ENCODE measurements at places on chromosomes 13 and 19.
A peak's percentile ranks its signal among the peaks of the same experiment; 100 is the strongest.

DNA sequence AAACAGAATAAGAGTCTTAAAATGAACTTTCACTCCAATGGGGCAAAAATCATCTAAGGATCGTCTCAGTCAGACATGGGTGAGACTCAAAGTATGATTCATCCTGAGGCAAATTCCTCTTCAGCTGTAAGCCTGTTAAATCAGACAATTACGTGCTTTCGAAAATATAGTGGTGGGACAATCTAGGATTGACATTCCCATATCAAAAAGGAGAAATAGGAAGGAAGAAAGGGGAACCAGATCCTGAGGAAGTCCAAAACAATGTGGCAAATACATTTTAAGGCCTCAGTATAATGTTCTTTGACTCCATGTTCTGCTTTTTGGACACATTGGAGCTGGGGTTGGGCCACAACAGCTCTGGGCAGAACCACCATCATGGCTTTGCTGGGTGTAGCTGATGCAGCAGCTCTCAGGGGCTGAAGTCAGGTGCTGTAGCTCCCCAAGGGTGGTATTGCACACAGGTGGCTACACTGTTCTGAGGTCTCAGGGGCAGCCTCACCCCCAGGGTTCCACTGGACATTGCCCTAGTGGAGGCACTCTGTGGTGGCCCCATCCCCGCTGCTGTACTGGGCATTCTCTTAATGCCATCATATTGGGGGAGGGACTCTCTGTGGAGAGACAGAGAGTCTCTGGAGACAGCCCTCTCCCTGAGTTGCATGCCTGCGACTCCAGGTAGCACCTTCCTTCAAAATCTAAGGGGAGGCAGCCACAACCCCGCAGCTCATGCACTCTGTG, 5.7 kb upstream of the FPR3 start:
- DNase-seq: no peak

DNA sequence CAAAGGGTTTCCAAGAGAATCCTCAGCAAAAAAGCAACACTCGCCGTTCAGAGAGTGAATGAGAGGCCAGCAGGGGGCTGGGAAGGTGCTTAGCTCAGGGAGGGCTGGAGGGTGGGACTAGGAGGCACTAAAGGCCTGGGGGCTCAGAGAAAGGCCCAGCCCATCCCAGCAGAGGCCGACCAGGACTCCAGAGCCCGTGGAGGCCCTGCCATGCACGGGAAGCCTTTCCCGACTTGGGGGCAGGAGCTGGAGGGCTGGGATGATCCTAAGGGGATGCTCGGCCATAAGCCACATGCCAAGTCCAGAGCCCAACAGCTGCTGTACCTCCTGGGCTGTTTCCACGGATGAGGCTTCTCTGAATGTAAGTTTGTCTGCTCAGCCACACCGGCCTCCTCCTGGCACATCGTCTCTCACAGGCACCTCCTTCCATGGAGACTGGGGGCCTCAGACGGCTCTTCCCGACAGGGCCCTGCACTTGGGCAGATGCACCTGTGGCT, 19.5 kb downstream of the RASA3 start:
- DNase-seq: no peak

DNA sequence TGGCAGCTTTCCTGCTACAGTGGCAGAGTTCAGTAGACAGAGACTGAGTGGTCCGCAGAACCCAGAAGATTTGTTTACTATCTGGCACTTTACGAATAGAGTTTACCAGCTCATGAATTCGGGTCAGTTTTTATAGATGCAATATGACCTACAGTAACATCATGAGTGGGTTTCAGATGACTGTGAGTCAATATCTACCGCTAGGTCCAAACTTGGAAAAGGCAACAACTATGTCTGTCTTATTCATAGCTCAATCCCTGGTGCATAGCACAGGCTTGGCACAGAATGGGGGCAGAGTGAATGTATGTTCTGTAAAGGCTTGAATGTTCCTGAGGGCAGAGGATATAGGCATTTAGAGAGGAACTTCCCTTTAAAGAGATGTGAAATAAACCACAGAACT, 65.2 kb downstream of the RAP2A start:
- DNase-seq: no peak

GRCh38 chr13:110369400-110369799, 62.3 kb downstream of the COL4A2 start:
- no peak for DNase-seq

GRCh38 chr13:42466123-42466522, 107.8 kb upstream of the TNFSF11 start:
- no peak for DNase-seq

GRCh38 chr13:67008075-67008668, 222.0 kb downstream of the PCDH9 start:
- no peak for DNase-seq

- no peak for DNase-seq
Observed at GRCh38 chr13:99308471-99309087, 1.4 kb upstream of the GPR183 start.

- no peak for DNase-seq
Observed at GRCh38 chr13:63542770-63543169, 2127.1 kb upstream of the PCDH20 start.

DNA sequence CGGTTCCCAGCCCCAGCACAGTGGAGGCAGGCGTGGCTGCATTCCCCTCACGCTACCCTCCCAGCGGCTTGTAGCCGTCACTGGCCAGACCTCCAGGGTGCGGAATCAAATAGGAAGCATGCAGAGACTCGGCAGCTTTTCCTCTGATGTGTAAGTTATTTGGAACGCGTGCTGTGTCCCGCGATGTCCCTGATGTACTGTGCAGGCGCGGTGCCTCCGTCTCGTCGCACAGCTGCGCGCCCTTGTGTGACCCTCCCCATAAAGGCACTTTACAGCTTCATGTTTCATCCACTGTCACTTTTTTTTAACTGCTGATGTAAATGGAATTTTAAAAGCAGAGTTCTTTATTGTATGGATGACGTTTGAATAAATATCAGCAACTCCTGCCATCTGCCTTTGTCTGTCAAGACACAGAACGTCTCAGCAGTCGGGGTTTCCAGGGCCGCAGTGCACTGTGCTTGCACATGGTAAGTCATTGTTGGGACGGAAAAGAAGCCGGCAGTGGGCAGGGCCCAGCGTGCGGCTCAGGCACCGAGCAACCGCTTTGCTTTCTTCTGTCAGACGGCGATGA, 7.3 kb upstream of the F7 start:
- no peak for DNase-seq

DNA sequence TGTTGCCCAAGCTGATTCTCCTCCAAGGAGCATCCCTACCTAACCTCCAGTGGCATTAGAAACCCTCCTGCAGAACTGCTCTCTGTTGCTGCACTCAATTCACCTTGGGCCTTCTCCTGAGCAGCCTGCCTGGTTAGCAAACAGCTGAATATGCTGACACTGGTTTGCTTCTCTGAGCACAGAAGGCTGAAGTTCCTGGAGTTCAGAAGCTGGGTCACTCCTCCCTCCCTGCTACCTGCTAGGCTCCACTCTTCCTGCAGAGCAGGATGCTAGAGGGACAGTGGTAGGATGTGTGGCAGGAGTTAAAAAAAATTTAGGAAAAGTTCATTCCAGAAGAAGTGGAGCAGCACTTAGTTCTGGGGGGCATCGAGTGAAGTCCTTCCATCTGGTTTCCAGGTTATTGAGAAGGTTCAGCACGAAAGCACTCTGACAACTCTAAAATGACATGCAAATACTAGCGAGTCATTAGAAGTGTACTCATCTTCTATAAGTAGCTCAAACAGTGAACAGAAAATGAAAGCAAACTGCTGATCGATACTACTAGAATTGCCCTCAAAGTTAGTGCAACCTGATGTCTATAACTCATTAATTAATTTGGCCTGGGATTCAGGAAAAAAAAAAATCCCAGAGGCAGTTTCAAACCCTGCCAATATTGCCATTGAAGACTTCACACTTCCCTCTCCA, 293.7 kb downstream of the POU4F1 start:
- no peak for DNase-seq

DNA sequence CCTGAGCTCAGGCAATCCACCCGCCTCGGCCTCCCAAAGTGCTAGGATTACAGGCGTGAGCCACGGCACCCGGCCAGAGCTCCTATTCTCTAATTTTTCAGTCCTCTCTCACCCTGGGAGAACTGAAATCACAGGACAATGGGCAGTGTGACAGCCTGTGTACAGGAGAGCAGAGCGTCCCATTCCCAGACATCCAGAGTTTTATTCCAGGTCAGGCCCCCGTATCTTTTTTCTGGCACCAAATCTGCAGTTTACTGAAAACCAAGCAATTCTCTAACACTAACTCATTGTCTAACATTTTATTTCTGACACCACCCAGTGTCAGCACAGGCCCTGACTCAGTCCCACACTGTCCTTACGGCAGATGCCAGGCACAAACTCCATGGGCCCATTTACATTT, 6.7 kb downstream of the ZNF708 start:
- DNase-seq: no peak

- peak; percentile 47 for DNase-seq
Observed at GRCh38 chr19:42176990-42177685, 40.3 kb downstream of the DEDD2 start.

GRCh38 chr13:110949628-110950027, 34.8 kb upstream of the ANKRD10 start:
- no peak for DNase-seq

- DNase-seq: no peak
Observed at GRCh38 chr19:16069813-16070365, 6.4 kb upstream of the TPM4 start.

- DNase-seq: no peak
Observed at GRCh38 chr13:71759651-71760511, 107.1 kb downstream of the DACH1 start.

DNA sequence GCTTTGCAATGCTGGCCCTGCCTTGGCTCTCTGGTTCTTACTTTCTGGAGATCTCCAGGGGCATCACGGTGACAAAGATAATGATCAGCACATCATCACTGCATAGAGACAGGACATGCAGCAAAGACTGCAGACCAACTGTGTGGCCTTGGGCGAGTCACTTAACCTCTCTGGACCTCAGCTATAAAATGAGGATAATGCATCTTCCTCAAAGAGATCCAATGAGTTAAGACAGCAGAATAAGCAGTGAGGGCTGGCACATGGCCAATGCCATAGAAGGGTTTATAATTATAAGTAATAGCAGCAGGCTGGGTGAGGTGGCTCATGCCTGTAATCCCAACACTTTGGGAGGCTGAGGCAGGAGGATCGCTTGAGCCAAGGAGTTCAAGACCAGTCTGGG, 2.4 kb downstream of the MAG start:
- DNase-seq: no peak

DNA sequence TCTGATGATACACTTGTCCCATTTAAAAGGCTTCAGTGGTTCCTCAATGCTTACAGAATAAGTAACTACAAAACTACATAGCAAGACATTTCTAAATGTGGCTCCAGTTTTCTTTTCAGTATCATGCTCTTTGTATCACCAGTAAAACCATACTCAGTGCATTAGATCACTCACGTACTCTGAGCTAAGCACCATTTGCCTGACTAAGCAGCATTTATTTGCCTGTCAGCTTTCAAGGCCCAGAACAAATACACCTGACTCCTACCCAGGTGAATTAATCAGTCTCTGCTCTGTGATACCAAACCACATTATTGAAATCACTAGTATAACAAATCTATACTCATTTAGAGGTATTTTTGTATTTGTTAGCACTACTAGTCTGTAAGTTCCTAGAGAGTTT, 47.4 kb upstream of the PCDH20 start:
- no peak for DNase-seq

DNA sequence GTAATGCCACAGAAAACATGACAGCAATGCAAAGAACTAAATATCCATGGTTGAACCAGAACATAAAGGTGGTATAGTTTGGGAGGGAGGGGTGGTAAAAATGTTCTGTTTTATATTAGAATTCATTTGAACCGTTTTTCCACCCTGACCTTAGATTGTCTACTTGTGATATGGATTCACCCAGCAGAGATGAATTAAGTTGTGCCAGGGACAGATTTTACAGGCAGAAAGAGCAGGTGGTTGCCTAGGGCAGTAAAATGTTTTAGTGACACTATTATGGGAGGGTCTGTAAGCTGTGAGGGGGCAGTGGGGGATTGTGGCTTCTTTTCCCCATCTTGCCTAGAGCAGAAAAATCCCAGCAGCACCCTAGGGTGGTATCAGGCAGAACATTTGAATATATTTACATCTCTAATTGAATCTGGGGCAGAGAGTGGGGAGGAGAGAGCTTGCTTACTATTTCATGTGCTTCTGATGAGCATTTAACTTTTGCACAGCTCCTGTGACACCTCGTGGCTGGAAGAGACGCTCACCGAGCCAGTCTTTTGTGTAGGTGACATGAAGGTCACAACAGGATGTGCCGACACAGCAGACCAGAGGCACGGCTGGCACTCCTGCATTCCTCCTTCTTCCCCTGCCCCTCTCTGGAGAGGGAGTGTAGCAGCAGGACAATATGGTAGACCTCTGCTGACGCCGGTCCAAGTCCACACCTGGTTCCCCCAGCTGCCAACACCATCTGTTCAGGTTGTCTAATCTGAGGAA, 452.3 kb downstream of the IRS2 start:
- DNase-seq: no peak

DNA sequence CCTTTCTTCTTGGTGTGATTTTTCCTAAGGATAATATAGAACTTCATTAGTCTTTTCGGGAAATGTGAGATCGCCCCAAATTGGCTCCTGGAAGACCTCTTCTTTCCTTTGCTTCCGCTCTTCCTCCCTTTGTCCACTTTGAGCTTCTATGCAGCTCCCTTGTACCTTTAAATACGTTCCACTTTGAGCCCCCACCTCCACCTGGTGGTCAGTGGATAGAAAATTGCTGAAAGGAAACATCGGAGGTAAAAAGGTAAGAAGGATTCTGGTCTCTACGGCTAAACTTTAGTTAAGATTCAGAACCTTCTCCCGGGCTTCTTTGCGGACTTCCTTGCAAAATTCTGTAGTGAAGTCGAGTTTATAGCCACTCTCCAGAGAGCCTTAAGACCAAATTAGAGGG, 55.0 kb upstream of the TM9SF2 start:
- DNase-seq: no peak

- no peak for DNase-seq
Observed at GRCh38 chr19:53876651-53877224, 5.3 kb upstream of the PRKCG start.

DNA sequence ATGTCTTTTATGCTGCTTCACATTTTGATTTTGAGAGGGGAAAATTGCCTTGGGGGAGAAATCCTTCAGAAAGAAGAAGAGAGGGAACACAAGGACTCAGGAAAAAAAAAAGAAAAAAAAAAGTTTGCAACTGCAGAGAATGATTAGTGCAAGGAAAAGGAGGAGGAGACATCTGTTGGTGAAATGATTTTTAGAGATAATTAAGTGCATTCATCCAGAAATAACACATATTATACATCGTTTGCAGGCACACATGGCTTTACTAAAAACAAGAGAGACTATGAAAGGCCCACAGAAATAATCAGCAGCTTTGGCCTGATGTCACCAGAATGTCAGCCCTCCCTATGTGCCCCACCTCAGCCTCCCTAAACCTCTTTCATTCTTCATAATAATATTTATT, 1058.2 kb downstream of the PCDH9 start:
- DNase-seq: no peak
